ENCODE measurements at places on chromosomes 5 and 9.

GRCh38 chr9:80440724-80441123 is 869.0 kb downstream of the TLE4 start:
- no peak for DNase-seq

DNA sequence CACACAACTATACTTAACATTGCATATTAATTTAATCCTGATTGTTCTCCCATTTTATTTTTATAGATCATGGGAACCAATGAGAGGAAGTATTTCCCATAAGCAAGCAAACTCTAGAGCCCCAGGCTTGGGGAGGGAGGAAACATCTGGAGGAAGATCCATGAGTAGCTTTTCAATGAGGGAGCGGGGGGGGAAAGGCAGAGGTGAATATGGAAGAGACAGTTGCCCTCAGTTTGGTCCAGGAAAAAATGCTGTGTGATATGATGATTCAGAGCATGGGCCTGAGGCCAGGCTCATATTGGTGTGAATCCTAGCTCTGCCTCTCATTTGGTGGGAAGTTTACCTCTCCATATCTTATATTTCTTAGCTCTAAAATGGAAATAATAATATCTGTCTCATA is 42.2 kb upstream of the ALDOB start:
- no peak for DNase-seq

- peak; percentile 90 for DNase-seq
These were observed 536.5 kb upstream of the BRINP1 start for GRCh38 chr9:119905724-119906123.

DNA sequence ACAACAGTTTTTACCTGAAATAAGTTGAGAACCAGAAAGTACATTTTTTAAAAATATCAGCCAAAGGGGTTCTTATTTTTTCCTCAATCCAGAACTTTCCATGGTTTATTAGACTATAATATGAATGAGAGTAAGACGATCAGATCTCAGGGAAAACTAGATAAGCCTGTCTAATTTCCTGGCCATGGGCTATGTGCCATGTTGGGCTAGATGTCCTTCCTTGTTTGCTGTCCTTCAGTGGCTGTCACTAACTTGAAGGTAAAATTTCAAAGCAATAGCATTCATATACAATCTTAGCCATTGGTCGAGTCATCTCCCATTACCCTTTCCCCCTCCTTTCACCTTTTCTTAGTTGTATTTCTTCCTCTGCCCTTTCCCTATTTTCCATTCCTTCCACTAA is 179.5 kb upstream of the PPP1R2B start:
- peak; percentile 80 for DNase-seq

GRCh38 chr5:141597394-141597793 is 21.4 kb downstream of the DIAPH1 start:
- DNase-seq = peak; percentile 74

DNA sequence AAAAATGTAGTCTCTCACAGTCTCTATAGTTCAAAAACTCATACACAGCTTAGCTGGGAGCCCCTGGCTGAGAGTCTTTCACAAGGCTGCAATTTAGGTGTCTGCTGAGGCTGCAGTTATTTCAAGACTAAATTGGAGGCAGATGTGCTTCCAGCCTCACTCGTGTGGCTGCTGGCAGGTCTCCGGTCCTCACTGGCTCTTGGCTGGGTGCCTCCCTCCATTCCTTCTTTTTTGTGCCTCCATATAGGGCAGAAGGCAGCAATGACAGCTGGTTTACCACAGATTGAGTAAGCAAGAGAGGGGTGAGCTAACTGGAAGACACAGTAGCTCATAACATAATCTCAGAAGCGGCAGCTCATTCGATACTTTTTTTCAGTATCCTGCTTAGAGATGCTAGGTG is 2167.7 kb upstream of the WWC1 start:
- peak; percentile 90 for DNase-seq

GRCh38 chr5:141672841-141673813 is 8.9 kb downstream of the ARAP3 start:
- peak; percentile 30 for DNase-seq

DNA sequence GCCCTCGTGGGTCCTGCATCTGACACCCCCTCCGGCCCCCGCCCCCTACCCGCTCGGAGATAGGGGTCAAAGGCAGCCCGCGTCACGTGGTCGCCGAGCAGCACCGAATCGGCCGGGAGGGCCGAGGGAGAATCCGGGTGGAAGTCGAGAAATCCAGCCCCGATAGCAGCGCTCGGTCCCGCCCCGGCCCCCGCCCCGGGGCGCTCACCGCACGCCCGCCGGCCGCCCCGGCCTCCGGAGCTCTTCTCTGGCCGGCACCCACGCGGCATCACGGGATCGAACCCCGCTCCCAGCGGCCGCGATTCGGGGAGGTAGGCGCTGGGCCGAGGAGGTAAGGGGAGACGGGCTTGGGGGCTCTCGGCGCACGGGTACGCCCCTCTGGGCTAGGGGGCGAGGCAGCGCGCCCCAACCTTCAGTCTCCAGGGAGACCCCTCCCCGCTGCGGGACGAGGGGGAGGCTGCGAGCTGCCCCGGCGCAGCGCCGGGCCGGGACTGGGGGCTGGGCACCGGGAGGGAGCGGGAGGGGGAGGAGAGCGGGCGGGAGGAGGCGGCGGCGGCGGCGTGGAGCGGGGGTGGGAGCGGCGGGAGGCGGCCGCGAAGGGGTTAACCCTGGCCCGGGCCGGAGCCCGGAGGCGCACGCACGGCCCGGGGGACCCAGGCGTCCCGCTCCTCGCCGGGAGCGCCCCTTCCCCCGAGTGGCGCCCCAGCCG is 22.1 kb upstream of the NDST1 start:
- peak; percentile 76 for DNase-seq

GRCh38 chr5:80958616-80959015 is 1.5 kb upstream of the RASGRF2 start:
- DNase-seq = peak; percentile 45

DNA sequence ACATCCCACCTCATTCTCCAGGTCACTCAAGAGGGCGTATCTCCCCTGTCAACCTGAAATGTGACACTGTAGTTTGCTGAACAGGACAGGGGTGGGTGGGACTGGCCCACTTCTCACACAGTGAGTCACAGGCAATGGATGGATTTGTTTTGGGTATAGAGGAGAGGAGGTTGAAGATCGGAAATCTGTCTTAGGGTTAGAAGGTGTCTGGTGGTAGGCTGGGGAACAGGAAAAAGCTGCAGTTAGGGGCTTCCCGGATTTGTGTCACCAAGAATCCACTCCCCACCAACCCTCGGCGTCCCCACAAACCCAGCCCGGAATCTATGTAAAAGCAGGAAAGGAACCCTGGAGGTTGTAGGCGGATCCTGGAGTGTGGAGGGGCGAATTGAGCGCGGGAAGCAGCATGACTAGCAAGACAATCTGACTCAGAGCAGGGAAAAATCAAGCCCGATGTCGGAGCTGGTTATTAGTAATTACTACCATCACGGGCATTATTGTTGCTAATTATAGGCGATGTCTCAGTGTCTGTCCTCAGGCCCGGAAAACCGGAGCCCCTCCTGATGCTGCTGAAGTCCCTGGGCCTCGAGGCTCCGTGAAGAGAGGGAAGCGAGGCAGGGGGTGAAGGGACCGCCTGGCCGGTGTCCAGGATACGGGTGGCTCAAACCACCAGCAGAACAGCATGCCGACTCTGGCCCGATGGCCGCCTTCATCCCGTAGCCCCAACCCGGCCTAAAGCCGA is 1.7 kb upstream of the IRX1 start:
- DNase-seq = no peak

- DNase-seq = no peak
These were observed 40.3 kb downstream of the SLC24A2 start for GRCh38 chr9:19748278-19749126.

DNA sequence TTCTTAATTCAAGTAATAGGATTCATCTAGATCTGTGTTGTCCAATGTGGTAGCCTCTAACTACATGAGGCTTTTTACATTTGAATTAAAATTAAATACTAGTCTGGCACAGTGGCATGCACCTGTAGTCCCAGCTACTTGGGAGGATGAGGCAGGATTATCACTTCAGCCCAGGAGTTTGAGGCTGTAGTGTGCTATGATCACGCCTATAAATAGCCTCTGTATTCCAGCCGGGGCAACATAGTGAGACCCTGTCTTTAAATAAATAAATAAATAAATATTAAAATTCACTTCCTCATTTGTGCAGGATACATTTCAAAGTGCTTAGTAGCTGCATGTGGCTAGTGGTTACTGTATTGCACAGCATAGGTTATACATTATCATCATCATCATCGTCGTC is 91.8 kb downstream of the UBE2R2 start:
- DNase-seq = no peak

DNA sequence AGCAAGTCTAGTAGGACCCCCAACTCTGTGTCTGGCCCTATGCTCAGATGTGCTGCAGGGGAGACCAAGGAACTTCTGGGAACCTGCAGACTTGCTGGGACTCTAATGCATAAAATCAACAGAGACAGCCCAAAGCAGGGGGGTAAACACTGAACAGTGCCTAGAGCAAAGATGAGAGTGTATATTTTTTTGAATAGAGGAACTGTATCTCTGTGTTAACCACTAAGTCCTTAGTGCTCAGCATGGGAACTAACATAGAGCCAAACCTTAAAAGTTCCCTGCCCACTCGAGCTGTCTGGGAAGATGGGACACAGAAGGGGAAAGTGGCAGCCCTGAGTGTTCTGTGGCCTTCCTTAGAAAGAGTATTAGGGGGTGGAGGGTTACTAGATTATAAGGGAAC is 51.9 kb downstream of the C5orf15 start:
- DNase-seq = peak; percentile 65
